Smooth muscle cell of the pulmonary artery (primary cell): ENCODE measurements at places on chromosomes 16 and 17. TPM values are rescaled to one million over a fixed set of nuclear protein-coding genes. Genes with fewer than 3 reads are reported as not detected.

Gene GPR142
- total RNA-seq, result 0.26 TPM in 1 of 2 replicates, not detected in the other

Gene EVI2B
- 0.07 and 0.13 TPM in 2 replicates for total RNA-seq

Gene GJD3
- 1.6 and 5.9 TPM in 2 replicates for total RNA-seq

Gene OTOP3
- not detected in 2 replicates for total RNA-seq

Gene ACADVL
- 253 and 331 TPM in 2 replicates for total RNA-seq

Gene DPEP2
- not detected in 2 replicates for total RNA-seq

Gene HGS
- total RNA-seq, result 75.7 and 112 TPM in 2 replicates

Gene DHX58
- total RNA-seq, result 9.5 and 11.3 TPM in 2 replicates

Gene SLC38A8
- not detected in 2 replicates for total RNA-seq
